ENCODE measurements at places on chromosomes 13 and 19.

DNA sequence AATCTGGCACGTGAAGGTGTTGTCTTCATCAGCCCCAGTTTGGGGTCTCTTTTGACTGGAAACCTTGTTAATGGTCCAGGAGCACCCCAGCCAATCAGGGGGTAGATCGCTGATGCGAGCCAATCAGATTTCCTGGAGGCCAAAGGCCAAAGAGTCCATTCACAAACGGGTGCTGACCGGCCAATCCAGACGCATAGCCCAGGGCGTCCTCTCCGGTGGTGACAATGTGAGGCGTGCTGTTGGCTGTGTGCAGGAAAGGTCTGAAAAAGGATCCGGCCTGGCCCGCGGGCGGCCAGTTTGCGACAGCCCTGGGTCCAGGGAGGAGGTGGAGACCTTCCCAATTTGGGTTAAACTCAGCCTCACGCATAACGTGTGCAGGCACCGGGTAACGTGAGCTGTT, 3.1 kb downstream of the MAST3 start:
- no peak for DNase-seq

DNA sequence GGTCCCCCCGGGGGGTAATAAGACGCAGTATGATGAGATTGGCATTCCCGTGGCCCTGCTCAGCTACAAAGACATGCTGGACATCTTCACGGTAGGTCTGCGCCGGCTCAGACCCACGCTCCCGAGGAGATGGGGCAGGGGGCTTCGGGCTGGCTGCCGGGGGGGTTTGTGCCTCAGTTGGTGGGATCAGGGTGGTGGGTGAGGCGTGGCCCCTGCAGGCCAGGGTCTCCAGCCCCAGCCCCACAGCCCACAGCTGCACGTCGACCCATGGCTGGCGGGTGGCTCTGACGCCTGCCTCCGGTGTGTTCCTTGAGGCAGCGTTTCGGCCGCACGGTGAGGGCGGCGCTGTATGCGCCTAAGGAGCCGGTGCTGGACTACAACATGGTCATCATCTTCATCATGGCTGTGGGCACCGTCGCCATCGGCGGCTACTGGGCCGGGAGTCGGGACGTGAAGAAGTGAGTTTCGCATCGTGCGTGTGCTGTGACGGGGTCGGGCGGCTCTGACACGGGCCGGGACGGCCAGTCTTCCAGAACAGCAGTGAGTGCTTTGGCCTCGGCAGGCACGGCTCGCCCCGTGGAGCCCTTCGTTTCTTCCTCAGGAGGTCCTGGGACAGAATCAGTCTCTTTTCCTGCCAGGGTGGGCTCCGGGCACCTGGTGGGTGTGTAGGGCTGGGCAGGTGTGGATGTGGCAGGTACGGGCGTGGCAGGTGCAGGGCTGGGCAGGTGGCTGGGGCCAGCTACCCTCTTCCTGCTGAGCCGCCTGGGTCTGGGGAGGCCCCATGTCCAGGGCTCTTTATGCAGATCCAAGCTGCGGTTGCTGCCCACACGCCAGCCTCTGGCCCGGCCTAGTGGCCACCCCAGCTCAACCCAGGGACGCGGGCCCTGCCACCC, 10.5 kb downstream of the SPPL2B start:
- no peak for DNase-seq

DNA sequence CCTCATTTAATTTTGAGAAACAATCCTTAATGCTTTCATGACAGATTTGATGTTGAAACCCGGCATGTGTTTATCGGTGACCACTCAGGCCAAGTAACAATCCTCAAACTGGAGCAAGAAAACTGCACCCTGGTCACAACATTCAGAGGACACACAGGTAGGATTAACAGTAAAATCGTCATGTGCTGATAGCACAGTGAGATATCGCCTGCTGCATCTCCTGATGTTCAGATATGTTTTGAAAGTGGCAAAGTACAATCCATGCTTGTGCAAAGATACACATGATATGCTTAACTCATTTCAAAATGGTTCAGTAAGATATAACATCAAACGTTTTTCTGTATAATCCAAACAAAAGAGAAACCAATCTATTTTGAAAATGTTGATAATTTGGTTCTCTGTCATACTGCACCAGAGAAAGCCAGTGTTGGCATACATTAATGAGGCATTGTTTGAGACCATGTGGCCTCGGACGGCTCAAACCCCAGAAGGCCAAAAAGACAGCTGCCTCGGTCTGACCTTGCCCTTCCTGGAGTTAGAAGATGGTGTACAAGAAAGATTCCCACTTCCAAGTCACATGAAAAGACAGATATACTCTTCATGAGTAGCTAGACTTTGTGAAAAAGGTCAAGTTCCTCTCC, 76.2 kb downstream of the DHRS12 start:
- no peak for DNase-seq

DNA sequence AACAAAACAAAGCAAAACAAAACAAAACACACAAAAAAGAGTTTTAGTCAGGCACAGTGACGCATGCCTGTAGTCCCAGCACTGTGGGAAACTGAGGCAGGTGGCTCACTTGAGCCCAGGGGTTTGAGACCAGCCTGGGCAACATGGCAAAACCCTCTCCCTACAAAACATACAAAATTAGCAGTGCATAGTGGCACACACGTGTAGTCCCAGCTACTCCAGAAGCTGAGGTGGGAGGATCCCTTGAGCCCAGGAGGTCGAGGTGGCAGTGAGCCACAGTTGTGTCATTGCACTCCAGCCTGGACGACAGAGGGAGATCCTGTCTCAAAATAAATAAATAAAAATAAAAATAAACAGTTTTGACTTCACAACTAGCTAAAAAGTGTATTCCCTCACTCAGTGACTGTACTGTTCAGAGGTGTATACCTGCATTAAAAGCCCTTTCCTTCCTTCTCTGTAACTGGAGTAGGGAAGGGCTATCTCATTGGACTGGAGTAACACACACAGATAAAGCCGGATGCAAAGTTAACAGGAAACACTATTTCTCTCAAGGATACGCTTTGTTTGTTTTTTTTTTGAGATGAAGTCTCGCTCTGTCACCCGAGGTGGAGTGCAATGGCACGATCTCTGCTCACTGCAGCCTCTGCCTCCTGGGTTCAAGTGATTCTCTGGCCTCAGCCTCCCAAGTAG, 3.7 kb upstream of the BAX start:
- no peak for DNase-seq

GRCh38 chr19:18417250-18418028, 1.8 kb upstream of the SSBP4 start:
- DNase-seq, result no peak
